Activated CD8-positive, alpha-beta memory T cell treated with anti-CD3 and anti-CD28 coated beads for 24 hours (primary cell): ENCODE measurements at places on chromosomes 3 and 15.

DNA sequence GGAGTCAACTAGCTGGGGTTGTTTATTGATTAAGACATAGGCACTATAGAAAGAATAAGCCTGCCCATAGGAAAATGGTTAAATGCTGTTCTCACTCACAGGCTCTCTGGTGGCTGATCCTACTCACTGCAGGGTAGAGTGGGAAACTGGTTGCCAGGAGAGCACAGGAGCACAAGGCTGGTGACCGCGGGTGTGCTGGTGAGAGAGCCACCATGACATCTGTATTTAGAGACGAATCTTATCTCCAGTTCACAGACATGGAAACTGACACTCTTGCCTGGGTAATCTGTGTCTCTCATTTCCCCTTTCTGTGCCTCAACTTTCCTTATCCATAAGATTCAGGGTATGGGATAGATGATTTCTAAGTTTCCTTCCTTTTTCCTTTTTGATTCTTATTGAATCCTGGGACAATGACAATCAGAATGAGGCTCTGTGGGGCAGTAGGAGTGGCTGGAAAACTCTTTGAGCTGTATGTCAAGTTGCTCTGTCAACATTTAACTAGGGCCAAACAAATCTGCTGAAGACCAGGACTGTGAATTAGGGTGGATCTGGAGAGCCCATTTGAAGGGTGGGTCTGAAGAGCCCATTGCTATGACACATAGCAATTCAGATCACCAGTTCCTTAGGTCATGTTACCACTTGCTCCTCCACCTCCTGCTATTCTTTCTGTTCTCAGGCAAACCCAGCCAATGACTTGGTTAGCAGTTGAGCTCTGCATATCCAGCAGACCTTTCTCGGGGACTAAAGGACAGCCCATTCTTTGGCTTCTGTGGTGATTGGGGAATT, 286.1 kb upstream of the TBL1XR1 start:
- DNase-seq: no peak

DNA sequence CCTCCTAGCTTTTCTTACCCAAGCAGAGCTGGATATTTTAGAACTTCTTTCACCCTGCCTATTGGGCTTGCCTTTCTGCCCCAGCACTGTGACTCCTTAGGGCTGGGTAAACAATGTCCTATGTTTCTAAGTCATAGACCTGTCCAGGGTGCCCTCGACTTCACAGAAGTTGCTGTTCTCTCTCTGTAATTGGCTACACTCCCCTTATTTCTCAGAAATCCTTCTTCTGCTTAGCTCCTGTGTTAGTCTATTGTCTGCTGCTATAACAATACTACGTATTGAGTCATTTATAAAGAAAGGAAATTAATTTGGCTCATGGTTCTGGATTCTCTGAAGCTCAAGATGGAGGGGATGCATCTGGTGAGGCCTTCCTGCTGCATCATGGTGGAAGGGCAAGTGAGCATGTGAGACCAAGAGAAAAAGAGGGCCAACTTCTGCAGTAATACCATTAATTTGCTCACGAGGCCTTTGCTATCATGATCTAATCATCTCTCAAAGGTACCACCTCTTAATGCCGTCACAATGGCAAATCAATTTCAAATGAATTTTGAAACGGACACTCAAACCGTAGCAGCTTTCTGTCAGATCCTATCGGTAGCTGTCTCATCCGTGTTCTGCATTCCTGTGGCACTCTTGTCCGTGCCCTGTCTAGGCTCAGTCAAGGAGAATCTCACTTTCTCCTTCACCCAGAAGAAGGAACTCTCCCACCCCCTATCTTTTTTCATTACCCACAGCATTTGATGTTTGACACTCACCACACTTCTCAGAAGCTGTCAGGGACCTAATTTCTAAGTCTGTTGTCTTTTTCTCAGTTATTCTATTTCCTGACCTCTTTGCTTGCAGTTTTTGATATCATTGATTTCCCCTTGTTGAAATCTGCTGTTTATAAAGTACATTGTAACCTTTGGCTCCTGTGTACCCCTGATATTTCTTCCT, 22.3 kb upstream of the GPR171 start:
- no peak for DNase-seq

- no peak for DNase-seq
Measured at GRCh38 chr3:25589104-25589782, 75.5 kb downstream of the TOP2B start.

DNA sequence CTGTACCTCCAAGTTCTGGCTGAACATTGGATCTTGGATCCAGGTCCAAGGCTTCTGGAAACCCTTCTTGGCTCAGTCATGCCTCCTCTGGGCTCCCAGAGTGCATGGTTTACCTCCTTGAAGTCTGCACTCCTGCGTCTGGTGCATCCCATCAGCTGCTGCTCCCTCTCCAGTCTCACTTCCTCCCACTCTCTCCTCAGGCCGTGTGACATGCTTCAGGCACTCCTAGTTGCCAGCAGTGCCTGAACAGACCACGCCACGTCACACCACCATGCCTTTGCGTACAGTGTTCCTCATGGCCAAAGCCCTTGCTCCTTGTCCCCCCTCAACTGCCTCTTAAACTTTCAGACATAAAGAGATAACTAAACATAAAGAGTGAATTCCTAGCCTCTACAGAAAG, 5.7 kb downstream of the GPR27 start:
- DNase-seq: no peak

DNA sequence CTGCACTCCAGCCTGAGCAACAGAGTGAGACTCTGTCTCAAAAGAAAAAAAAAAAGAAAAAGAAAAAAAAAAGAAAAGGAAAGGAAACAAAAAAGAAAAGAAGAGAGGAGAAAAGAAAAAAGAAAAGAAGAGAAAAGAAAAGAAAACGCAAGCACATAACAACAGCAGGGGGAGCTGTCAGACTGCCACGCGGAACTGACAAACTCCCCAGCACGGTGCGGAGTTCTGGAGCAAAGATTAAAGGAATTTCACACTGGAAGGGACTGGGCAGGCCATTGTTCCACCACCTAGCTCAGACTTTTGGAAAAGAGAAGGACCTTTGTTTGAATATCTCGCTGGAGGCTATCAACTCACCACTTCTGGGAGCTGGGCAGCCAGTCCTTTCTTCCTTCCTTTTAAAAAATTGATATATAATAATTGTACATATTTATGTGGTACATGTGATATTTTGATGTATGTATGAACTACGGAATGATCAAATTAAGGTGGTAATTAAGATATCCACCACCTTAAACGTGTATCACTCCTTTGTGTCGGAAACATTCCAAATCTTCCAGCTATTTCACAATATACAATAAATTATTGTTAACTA, 40.5 kb downstream of the DPPA2 start:
- no peak for DNase-seq

GRCh38 chr15:82699726-82700125, 9.9 kb downstream of the AP3B2 start:
- DNase-seq: no peak

DNA sequence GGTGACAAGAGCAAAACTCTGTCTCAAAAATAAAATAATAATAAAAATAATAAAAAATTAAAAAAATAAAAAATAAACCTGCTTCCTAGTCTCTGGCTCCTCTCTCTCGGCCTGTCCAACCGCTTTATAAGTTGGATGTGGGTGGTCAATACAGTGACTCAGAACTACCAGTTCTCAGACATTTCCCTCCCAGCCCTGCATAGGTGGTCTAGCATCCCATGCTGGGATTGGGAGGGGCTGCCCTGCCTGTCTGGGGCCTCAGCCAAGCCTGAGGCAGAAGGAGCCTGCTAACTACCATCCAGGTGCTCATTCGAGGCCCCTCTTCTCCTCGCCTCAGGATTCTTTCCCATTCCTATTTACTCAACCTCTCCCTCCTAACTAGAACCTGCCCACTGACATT, 33.3 kb upstream of the BLM start:
- DNase-seq: no peak

- no peak for DNase-seq
Measured at GRCh38 chr15:91634179-91634578, 219.3 kb upstream of the SLCO3A1 start.

DNA sequence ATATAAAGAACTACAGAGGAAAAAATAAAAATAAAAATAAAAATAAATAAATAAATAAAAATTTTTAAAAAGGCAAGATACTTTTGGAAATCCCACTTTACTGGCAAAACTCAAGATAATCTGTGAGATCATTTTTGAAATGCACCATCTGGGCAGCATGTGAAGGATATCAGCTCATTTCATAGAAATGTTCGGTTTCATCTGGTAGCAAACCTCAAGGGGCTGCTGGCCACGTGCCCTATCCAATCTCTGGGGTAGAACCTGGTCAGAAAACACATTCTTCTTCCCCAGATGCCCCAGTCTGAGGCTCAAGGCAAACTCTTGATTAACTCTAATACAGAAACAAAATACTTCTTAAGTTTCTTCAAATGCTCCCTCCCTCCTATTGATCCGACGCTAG, 166.0 kb downstream of the FMN1 start:
- DNase-seq: no peak

GRCh38 chr15:87619161-87619960, 637.2 kb downstream of the NTRK3 start:
- no peak for DNase-seq

DNA sequence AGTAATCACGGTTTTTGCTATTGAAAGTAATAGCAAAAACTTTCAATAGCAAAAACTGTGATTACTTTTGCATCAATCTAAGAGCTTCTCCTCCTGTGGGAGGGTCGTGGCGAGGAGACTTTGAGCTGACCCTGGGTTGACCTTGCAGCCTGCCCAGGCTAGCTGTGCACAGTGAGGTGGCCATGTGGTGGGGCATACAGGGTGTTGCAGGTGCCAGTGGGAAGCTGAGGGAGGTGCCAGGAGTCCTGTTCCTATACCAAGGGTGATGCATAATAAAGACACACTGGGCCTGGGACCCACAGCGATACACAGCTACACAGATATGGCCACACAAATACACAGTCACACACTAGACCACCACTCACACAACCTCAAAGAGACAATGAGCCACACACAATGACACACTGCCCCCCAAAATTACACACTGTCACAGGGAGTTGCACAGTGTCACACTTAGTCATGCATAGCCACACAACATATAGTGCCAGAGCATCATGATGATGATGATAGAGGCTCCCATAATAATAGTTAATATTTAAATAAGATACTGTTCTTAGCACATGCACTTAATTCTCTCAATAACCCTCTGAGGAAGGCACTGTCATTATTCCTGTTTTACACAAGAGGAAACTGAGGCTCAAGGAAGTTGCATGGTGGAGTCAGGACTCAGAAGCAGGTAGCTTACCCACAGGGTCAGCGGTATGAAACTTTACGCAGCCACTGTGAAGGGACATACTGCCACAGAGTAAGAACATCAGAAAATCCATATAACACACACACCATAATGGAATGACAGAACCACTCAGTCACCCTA, 6.3 kb downstream of the PLCD1 start:
- DNase-seq: no peak

DNA sequence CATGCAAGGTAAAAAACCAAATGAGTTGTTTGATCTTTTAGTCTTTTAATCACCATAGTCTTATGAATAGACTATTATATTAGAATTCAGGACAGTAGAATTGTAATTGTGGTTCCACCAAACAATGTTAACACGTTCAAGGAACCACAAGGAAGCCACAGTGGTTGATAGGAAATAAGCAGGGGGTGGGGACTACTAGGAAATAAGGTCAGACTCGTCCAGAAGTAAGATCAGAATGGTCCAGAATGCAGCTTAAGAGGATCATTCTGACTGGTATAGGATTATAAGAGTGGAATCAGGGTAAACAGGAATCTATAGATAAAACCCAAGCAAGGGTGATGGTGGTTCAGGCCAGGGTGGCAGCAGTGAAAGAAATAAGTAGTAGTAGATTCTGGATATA, 7.5 kb downstream of the MYNN start:
- DNase-seq: no peak

DNA sequence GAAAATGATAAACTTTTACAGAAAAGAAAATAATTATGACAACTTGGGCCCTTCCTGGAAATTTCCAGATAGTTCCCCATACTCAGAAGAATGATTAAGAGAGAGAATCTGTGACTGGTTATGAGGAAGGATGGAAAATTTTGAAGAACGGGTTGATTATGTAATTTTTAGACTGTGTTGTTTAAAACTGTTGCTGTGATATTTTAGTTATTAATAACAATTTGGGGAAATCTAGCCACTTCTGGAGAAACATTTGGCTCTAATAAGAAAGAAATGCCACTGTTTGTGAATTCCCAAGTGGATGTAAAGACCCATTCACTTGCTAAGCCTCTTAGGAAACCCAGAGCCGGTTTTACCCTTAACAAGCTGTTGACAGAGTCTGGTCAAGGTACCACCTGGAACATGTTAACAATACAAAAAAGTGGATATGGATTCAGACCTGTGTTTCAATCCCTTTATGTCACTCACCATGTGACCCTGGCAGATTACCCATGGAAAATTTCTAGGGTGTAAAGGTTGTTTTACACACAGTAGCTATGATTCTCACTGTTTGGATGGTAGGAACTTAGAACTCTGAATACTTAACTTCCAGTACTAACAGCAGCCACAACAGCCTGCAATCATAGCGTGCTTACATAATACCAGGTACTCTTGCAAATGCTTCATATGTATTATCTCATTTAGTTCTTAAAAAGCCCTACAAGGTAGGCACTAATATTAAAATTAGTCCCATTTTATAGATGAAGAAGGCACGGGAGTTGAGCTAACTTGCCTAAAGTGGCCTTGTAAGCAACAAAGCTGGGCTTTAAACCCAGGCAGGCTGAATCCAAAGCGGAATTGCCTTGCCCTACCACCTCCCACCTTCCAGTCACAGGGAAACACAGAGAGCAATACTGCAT, 32.0 kb downstream of the ZBTB38 start:
- DNase-seq: no peak

DNA sequence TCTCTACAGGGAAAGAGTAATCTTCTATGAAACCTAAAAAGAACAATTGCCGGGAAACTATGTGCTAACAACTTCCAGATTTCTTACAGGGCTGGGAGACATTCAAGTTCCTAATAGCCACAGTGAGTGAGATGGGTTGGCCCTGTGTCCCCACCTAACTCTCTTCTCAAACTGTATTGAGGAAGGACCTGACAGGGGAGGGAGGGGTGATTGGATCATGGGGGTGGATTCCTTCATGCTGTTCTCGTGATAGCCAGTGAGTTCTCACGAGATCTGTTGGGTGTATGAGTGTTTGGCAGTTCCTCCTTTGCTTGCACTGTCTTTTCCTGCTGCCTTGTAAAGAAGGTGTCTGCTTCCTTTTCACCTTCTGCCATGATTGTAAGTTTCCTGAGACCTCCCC, 958.7 kb downstream of the AGBL1 start:
- no peak for DNase-seq

- no peak for DNase-seq
Measured at GRCh38 chr3:194107107-194107506, 28.8 kb upstream of the HES1 start.

DNA sequence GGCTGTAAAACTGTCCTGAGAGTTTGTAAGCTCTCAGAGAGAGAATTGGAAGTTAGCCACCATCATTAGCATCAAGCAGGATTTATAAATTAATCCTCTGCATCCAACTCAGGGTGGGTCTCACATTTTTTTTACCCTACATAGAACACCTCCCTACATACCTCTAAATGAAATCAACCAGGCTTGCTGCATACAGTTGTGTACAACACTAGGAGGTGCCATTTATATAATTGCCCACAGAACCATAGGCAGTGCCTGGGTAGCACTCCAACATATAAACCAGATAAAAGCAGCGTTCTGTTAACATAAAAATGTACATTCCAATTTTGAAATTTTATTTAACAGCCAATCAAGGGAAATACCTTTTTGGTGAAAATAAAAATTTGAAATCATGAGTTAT, 48.2 kb upstream of the SELENOK start:
- DNase-seq: no peak

- no peak for DNase-seq
Measured at GRCh38 chr3:51378726-51379125, 6.4 kb upstream of the MANF start.
